ENCODE measurements at places on chromosomes 5 and 9. TPM values are rescaled to one million over a fixed set of nuclear protein-coding genes. Genes with fewer than 3 reads are reported as not detected.

Gene NEUROG1
- total RNA-seq: not detected

Gene IL17B
- not detected for total RNA-seq

Gene PCDHAC2
- total RNA-seq: 4.4 TPM

Gene GRIA1
- not detected for total RNA-seq

Gene C5orf63
- 3.8 TPM for total RNA-seq

Gene PLAC8L1
- 0.26 TPM for total RNA-seq

Gene INSL6
- total RNA-seq: not detected

Gene SNCAIP
- total RNA-seq: not detected

Gene DCTN3
- 110 TPM for total RNA-seq

Gene F2RL1
- total RNA-seq: 283 TPM

Gene CTSV
- 13.4 TPM for total RNA-seq

Gene OR1Q1
- not detected for total RNA-seq

Gene C5orf58
- not detected for total RNA-seq

Gene TGFBI
- total RNA-seq: 1,620 TPM

Gene KIAA0825
- total RNA-seq: 0.50 TPM

Gene SPINK7
- not detected for total RNA-seq

Gene MARCOL
- not detected for total RNA-seq

Gene GARIN3
- not detected for total RNA-seq

Gene SCGB3A2
- not detected for total RNA-seq

Gene SPINK4
- not detected for total RNA-seq

Gene HRH2
- total RNA-seq: 0.77 TPM

Gene CNTFR
- total RNA-seq: 0.24 TPM

Measured in A549 treated with GW870086 at 1 μM for 4 hours (cell line).